Glutamatergic neuron (in vitro differentiated cells): ENCODE measurements at places on chromosomes 1 and 21. TPM values are rescaled to one million over a fixed set of nuclear protein-coding genes. Genes with fewer than 3 reads are reported as not detected.

DNA sequence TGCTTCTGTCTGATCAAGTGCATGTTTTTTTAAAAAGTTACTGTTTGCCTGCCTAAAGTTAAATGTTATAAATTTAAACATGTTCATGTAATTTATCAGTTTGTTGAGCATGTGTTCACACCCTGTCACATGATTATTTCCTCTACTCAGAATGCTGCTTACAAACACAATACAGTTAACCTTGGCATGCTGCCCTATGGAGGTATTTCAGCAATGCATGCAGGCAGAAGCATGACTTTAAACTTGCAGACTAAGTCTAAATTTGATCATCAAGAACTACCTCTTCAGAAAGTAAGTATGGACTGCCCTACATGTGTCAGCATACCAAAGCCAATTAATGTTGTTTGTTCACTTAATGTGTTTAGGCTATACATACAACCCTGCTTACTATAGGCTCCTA is 161.6 kb downstream of the LRRC40 start:
- H3K4me1 ChIP-seq: no peaks in the 10 kb centered on the region
- H3K27ac ChIP-seq: no peak overlapping the region
- DNase-seq: no peak
- H3K4me3 ChIP-seq: no peak overlapping the region
- H3K27me3 ChIP-seq: no peaks in the 10 kb centered on the region

DNA sequence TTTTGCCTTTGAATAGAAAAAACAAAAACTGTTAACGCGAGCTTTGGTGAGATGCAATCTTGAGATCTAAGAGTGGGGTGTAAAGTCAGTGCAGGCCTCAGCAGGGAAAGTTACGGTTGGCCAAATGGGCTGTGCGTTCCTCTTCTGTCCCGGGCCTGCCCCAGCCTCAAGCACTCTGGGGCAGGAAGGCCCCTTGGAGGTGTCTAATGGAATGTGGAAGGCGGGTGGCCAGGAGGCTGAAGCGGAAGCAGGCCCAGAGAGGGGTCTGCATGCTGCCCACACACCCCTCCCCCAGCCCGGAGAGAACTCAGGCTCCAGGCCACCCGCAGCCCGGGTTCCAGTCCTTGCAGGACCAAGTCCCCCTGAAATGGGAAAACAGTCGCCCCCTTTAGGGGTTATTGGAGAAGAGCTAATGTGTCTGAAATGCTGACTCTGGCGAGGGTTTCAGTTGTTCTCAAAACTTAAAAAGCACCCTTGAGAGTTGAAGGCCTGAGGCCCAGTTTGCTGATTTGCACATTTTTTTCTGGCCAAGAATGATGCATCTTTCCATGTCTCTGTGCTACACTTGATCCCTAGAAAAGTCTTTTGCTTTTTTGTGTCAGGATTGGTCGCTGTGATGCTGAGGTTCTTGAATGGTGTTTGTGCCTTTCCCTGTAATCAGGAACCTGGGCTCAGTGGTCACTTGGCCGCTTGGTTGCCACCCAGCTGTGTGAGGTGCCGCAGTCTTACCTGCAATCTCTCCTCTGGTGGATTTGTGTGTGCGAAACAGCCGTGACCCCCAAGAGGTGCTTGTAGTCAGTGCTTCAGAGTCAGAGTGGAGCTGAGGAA is 2.0 kb downstream of the COL18A1 start:
- no peaks in the 10 kb centered on the region for H3K36me3 ChIP-seq
- peaks cover 20% of the 10 kb centered on the region for H3K27me3 ChIP-seq

DNA sequence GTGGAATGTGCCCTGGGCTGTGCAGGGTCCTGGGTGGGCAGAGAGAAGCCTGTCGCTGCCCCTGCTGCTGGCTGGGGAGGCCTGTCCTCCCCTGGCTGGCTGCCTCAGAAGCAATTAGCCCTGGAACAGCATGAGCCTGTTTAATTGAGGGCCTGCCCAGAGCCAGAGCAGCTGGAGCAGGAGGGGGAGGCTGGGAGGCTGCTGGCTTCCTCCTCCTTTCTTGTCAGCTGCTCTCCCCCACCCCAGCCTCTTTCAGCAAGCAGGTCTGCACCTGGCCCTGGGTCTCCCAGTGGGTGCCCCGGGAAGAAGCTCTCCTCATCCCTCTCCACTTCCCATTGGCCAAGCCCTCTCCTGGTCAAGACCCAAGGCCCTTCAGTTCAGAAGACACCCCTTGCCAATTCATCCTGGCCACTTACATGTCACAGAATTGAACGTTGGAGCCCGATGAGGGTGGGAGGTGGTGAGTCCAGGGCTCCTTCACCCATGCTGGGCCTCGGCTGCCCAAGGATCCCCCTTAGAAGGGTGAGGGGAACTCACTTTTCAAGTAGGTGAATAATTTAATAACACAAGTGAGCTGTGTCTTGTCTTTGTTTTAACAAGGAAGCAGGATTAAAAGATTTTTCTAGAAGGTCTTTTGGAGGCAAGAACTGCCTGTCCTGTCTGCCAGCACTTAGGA is 13.2 kb downstream of the AMPD2 start:
- H3K36me3 ChIP-seq: no peaks in the 10 kb centered on the region
- peak; percentile 59 for DNase-seq
- peaks cover 6% of the 10 kb centered on the region for H3K27me3 ChIP-seq

- H3K27ac ChIP-seq: no peak overlapping the region
- no peak for DNase-seq
- H3K4me3 ChIP-seq: no peak overlapping the region
- H3K4me1 ChIP-seq: peaks cover 13% of the 10 kb centered on the region
- peaks cover 10% of the 10 kb centered on the region for H3K27me3 ChIP-seq
- no peaks in the 10 kb centered on the region for H3K36me3 ChIP-seq
Observed at GRCh38 chr1:161190962-161191521, 7.8 kb downstream of the ADAMTS4 start.

WARS2 gene
- 7.9 TPM for total RNA-seq

MOV10 gene
- total RNA-seq: 5.2 TPM

S100A2 gene
- total RNA-seq: 1.1 TPM
